ENCODE measurements at places on chromosomes 2 and 18. TPM values are rescaled to one million over a fixed set of nuclear protein-coding genes. Genes with fewer than 3 reads are reported as not detected.
A peak's percentile ranks its signal among the peaks of the same experiment; 100 is the strongest.

GCG gene
- total RNA-seq: not detected

DNA sequence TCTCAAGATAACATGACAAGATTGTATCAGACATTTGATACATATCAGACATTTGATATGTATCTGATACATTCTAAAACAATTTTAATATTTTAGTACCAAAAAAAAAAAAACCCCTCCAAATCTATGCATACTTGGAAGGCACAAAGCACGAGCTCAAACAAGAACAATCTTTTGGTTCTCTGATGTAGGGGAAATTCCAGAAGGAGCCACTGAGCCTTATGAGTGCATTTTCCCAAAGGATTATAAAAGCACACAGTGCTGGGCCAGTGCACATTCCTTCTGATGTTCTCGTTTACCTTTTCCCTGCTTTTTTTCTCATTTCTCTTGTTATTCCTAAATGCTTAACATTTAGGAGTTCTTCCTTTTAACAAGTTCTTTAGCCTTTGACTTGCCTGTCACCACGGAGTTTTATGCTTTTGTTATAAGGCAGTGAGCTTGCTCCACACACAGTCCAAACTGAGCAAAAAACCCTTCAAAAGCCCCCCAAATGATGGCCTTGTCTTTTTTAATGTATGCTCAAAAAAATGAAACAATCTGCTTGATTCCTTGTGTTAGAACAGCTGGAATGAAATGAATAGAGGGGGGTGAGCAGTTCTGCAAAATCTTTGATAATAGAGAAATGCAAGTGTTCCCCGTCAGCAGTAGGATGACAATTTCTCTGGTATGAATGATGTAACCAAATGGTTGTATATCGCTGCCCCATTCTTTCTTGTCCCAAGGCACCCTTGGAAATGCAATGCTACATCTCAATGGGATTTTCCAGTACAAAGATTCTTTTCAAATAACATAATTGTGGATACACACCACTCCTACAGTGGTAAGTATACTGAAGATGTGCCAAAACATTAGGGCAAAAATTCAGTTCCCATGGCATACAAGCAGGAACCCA, 597.2 kb upstream of the ZEB2 start:
- no peak overlapping the region for H3K27ac ChIP-seq
- H3K36me3 ChIP-seq: no peaks in the 10 kb centered on the region
- H3K27me3 ChIP-seq: no peaks in the 10 kb centered on the region

DUSP19 gene
- total RNA-seq: 3.6 TPM

SPP2 gene
- not detected for total RNA-seq

GRCh38 chr2:233441161-233442027, 87.1 kb downstream of the DGKD start:
- no peaks in the 10 kb centered on the region for H3K27me3 ChIP-seq
- peak; percentile 3 for DNase-seq
- peaks cover 4% of the 10 kb centered on the region for H3K4me1 ChIP-seq
- no peak overlapping the region for H3K27ac ChIP-seq

TRPM8 gene
- total RNA-seq: not detected

KIAA2012 gene
- not detected for total RNA-seq

DNA sequence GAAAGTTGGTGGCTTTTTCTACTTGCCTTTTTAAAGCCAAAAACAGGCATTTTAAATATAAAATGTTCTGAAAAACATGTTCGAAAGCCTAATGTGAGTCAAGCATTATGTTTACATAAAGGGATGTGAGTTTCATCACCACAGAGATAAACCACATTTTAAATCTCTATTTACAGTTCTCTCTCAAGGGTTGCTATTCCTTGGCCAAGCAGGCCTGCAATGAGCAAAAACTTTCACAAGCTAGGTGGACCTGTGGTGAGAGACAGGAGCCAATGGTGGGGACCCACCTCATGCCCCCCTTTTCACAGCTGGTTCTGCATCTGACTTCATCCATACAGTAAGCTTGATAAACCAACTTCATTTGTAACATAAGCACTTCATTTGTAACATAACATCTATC, 65.1 kb downstream of the CUL3 start:
- no peak overlapping the region for H3K4me3 ChIP-seq
- DNase-seq: no peak
- H3K27ac ChIP-seq: no peak overlapping the region
- H3K36me3 ChIP-seq: no peaks in the 10 kb centered on the region
- no peaks in the 10 kb centered on the region for H3K27me3 ChIP-seq
- peaks cover 28% of the 10 kb centered on the region for H3K4me1 ChIP-seq

LTBP1 gene
- 9.1 TPM for total RNA-seq

DNA sequence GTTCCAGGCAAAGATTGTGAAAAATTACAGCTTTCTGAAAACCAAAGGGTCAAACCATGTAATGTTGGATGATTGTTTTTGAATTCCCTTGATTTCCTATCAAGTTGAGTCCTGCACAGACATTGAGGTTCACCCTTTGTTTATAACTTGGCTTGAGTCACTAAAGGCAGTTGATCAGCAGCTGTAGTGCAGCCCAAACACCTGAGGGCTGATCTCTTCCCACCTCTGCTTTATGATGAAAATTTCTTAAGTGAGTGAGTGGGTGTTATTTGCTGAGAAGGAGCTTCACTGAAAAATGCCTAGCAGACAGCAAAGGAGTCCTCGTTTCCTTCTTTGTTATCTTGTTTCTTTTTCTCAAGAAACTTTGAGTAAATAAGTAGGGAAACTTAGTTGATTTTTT, 31.9 kb upstream of the BMPR2 start:
- no peaks in the 10 kb centered on the region for H3K36me3 ChIP-seq
- no peaks in the 10 kb centered on the region for H3K4me1 ChIP-seq
- H3K27me3 ChIP-seq: no peaks in the 10 kb centered on the region
- H3K27ac ChIP-seq: no peak overlapping the region
- no peak overlapping the region for H3K4me3 ChIP-seq

FRZB gene
- 1.3 TPM for total RNA-seq

MC5R gene
- total RNA-seq: not detected

- no peaks in the 10 kb centered on the region for H3K36me3 ChIP-seq
- H3K27me3 ChIP-seq: no peaks in the 10 kb centered on the region
- no peaks in the 10 kb centered on the region for H3K4me1 ChIP-seq
- H3K4me3 ChIP-seq: no peak overlapping the region
- no peak for DNase-seq
Measured at GRCh38 chr2:47232738-47233415, 77.8 kb upstream of the STPG4 start.

ST8SIA3 gene
- total RNA-seq: not detected

TTN gene
- total RNA-seq: 6.3 TPM

NCOA1 gene
- total RNA-seq: 39.5 TPM

DNA sequence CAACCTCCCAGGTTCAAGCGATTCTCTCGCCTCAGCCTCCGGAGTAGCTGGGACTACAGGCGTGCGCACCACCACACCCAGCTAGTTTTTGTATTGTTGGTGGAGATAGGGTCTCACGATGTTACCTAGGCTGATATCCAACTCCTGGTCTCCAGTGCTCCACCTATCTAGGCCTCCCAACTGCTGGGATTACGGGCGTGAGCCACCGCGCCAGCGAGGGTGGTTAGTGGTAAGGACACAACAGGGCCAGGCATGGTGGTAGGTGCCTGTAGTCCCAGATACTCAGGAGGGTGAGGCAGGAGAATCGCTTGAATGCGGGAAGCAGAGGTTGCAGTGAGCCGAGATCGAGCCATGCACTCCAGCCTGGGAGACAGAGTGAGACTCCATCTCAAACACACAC, 26.6 kb upstream of the DUSP2 start:
- H3K27ac ChIP-seq: no peak overlapping the region
- H3K4me3 ChIP-seq: no peak overlapping the region
- no peaks in the 10 kb centered on the region for H3K36me3 ChIP-seq
- no peaks in the 10 kb centered on the region for H3K4me1 ChIP-seq

DNA sequence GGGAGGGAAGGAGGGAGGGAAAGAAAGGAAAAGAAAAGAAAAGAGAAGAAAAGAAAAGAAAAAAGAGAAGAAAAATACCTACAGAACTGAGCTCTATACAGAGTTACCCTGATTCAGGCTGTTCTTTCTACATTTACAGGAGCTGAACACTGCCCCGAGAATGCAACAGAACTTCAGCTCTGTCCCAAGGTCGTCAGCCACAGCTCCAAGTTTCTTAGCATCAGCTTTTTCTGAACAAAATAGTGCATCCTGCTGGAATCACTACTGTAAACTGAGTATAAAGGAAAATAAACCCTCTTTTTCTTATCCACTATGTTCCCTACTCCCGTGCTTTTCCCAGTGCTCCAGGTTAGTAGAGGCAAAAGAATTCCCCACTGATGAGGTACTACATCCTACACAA, 4.7 kb upstream of the PPP4R1 start:
- H3K27ac ChIP-seq: no peak overlapping the region
- H3K4me3 ChIP-seq: no peak overlapping the region
- H3K36me3 ChIP-seq: no peaks in the 10 kb centered on the region
- no peaks in the 10 kb centered on the region for H3K27me3 ChIP-seq
- H3K4me1 ChIP-seq: peaks cover 6% of the 10 kb centered on the region

B3GNT7 gene
- 19.2 TPM for total RNA-seq

- no peaks in the 10 kb centered on the region for H3K27me3 ChIP-seq
- H3K4me1 ChIP-seq: peaks cover 14% of the 10 kb centered on the region
- DNase-seq: no peak
- H3K36me3 ChIP-seq: no peaks in the 10 kb centered on the region
- peak overlapping the region; percentile 87 for H3K27ac ChIP-seq
Measured at GRCh38 chr18:54268751-54269150, 566 bp upstream of the POLI start.

DNA sequence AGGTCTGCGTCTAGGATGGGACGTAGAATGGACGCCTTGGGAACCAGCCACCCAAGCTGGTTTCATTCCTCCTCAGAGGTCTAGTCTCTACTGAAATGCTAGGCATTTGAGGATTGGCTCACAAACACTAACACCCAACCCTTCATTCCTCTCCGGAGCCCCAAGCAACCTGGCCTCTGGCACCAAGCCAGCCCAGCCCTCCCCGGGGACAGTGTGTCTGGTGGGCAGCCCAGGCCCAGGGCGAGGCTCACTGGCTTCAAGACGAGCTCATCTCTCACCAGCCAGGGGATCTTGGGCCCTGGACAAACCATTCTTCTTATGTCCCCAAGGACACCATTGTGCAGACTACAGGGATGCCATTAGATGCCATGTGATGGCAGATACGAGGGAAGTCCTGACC, 182.5 kb downstream of the CTIF start:
- no peaks in the 10 kb centered on the region for H3K27me3 ChIP-seq
- H3K4me3 ChIP-seq: no peak overlapping the region
- H3K4me1 ChIP-seq: peaks cover 4% of the 10 kb centered on the region

- H3K27me3 ChIP-seq: no peaks in the 10 kb centered on the region
- H3K4me1 ChIP-seq: peaks cover 7% of the 10 kb centered on the region
- H3K4me3 ChIP-seq: no peak overlapping the region
- H3K36me3 ChIP-seq: no peaks in the 10 kb centered on the region
Measured at GRCh38 chr2:235864302-235864701, 303.9 kb downstream of the GBX2 start.

- no peaks in the 10 kb centered on the region for H3K4me1 ChIP-seq
- H3K36me3 ChIP-seq: no peaks in the 10 kb centered on the region
- H3K27ac ChIP-seq: no peak overlapping the region
- no peaks in the 10 kb centered on the region for H3K27me3 ChIP-seq
Measured at GRCh38 chr2:206937555-206937954, 1.8 kb upstream of the CPO start.

C2orf78 gene
- total RNA-seq: not detected

GRCh38 chr2:84986018-84986417, 15.1 kb downstream of the KCMF1 start:
- H3K27ac ChIP-seq: no peak overlapping the region
- H3K4me3 ChIP-seq: no peak overlapping the region
- no peak for DNase-seq

DNA sequence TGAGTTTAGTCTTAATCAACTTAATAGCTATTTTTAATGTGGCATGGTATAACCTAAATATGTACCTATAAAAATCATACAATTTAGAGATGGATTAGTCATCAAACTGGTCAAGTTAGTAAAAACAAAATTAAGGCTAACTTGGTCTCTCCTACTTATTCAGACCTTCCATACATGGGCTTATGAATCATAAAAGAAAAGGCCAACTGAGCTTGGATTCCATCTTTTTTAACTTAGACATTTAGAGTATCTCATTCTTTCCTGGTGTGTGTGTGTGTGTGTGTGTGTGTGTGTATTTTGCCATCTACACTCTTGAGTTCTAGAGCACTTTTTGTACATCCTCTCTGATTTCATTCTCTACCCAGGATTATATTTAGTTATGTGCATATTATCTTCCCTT, 637.5 kb downstream of the PLCL1 start:
- DNase-seq: no peak
- H3K27me3 ChIP-seq: no peaks in the 10 kb centered on the region
- no peaks in the 10 kb centered on the region for H3K4me1 ChIP-seq

- no peak overlapping the region for H3K27ac ChIP-seq
- H3K36me3 ChIP-seq: no peaks in the 10 kb centered on the region
- no peak overlapping the region for H3K4me3 ChIP-seq
- H3K4me1 ChIP-seq: no peaks in the 10 kb centered on the region
- no peaks in the 10 kb centered on the region for H3K27me3 ChIP-seq
- DNase-seq: no peak
Measured at GRCh38 chr18:68441241-68441640, 273.7 kb downstream of the TMX3 start.

- no peak overlapping the region for H3K27ac ChIP-seq
- DNase-seq: no peak
- H3K4me3 ChIP-seq: no peak overlapping the region
- H3K36me3 ChIP-seq: no peaks in the 10 kb centered on the region
- peaks cover 10% of the 10 kb centered on the region for H3K4me1 ChIP-seq
Measured at GRCh38 chr2:133489146-133489545, 79.1 kb downstream of the NCKAP5 start.

STARD6 gene
- total RNA-seq: not detected

VPS4B gene
- 39.8 TPM for total RNA-seq

DNA sequence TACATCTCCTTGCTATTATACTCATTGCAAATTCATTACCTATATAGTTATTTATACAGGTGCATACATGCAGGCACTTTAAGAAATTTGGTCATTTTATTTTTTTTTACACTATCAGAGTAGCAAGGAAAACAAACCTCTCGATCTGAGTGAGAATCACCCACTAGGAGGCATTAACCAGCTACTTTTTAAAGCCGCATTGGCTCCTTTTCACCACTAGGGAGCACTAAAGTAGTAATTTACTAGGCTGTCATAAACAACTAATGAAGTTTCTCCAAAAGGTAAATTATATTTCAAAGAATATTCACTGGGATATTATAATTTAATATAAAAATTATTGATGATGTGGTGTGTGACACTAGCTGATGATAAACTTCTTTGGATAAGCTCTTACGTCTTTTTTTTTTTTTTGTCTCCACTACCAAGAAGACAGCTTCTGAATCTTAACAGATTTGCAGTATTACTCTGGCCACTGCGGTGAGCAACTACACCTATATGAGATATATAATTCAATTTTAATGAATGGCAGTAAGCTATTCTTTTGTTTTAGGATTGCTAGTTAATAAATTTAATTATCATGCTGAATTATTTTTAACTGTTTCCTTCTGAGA, 101.9 kb downstream of the NOL4 start:
- H3K27ac ChIP-seq: no peak overlapping the region
- H3K4me1 ChIP-seq: no peaks in the 10 kb centered on the region
- peak; percentile 20 for DNase-seq
- no peaks in the 10 kb centered on the region for H3K36me3 ChIP-seq
- no peaks in the 10 kb centered on the region for H3K27me3 ChIP-seq

GRCh38 chr2:226904592-226904991, 68.7 kb downstream of the RHBDD1 start:
- no peaks in the 10 kb centered on the region for H3K36me3 ChIP-seq
- DNase-seq: no peak
- H3K4me3 ChIP-seq: no peak overlapping the region
- H3K4me1 ChIP-seq: no peaks in the 10 kb centered on the region
- H3K27ac ChIP-seq: no peak overlapping the region
- H3K27me3 ChIP-seq: no peaks in the 10 kb centered on the region

Measured in thyroid gland (tissue), 4 donors.